ENCODE measurements at places on chromosomes 16 and 17.
A peak's percentile ranks its signal among the peaks of the same experiment; 100 is the strongest.

DNA sequence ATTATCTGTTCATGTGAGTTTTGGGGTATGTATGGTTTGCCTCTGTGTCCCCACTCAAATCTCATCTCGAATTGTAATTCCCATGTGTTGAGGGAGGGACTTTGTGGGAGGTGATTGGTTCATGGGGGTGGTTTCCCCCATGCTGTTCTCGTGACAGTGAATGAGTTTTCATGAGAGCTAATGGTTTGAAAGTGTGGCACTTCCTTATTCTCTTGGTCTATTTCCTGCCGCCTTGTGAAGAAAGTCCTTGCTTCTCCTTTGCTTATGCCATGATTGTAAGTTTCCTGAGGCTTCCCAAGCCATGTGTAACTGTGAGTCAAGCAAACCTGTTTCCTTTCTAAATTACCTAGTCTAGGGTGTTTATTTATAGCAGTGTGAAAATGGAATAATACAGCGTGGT, 128.1 kb upstream of the HS3ST4 start:
- DNase-seq = no peak

DNA sequence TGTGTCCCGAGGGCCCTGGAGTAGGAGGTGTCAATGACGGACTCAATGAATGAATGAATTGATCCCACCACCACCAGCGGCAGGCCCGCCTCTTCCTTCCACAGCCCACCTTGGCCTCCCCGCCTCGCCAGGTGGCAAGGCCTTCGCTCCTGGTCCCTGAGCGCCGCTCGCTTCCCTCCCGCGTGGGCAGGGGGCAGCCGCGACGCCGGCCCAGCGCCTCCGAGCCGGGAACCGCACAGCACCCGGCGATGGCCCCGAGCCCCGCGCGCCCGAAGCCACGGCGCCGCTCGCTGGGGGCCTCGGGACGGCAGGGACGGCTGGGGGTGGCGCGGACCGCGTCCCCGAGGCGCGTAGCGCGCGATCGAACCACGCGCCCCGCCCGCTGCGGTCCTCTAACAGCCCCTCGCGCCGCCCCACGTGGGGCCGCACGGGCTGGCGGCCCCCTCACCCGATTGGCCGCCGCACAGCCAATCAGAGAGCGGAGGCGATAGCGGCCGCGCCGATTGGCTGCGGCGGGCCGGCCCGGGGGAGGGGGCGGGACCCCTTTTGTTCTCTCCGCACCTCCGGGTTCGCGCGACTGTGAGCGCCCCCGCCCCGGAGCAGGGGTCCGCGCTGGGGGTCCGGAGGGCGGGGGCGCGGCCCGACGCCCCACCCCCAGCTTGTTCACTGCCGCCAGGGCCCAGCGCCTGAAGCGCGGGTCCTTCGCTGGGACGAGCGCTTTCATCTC, 31.4 kb downstream of the ACTG1 start:
- DNase-seq = peak; percentile 98

DNA sequence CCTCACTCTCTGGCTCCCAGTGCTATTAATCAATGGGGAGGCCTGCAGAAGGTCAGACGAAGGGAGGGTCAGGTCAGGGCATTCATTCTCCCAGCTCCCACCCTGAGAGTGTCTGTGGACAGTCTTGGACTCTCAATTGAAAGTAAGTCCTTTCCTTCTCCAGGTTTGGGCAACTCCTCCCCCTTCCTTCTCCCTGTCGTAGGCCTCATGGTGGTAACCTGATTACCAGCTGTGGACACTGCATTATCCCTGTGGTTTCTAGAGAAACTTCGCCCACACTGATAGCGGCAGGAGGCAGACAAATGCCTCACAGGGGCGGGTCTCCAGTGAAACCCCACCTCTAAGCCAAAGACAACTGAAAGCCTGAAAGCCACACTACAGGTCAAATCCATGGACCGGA, 57.7 kb upstream of the SLC25A19 start:
- no peak for DNase-seq

DNA sequence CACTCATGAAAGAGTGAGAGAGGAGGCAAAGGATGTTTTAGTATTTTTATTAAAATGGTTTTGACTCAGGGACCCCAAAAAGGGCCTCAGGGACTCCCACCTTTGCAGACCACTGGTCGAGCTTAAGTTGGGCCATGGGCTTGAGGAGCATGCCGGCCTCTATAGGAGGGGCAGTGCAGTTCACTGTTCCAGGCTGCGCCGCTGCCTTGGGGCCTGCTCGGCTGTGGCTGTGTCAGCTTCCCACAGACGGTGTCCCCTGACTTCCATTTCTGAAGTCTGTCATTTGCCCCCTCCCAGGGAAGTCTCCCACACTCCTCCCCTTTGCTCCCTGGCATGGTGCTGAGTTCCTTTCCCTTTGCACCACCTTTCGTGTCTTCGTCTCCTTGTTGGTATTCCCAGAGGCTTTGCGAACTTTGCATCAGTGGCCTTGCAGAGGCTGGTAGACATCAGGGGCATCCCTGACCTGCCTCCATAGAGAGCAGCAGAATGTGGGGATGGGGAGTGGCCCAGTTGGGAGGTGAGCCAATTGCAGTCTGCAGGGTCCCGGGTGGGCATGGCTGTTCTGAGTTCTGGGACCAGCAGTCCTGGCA, 17.1 kb downstream of the MPRIP start:
- DNase-seq = no peak

GRCh38 chr17:27318228-27318627, 24.3 kb downstream of the WSB1 start:
- DNase-seq = no peak

- DNase-seq = no peak
These were observed 256.2 kb downstream of the PARN start for GRCh38 chr16:14373896-14374295.
